Epithelial cell of proximal tubule (primary cell): ENCODE measurements at places on chromosomes 12 and 14.
A peak's percentile ranks its signal among the peaks of the same experiment; 100 is the strongest.

DNA sequence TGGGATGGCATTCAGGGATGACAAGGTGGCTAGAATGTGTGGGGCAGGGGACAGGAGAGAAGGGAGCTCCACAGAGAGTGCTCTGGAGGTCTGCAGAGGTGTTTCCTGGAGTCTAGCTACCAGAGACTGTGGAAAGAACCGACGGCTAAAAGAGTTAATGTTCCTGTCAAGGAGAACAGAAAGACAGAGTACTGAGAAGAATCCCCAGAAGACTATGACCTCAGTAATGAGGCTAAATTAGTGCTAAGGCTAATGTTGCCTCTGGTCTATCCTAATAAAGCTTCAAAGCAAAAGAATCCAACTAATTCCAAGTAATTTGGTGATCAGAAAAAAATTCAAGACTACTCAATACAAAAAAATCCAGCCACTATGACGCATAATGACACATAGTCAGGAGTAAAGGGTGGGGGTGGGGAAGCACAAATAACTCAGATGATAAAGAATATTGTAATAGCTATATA is 44.7 kb downstream of the FERMT2 start:
- DNase-seq: peak; percentile 77

- DNase-seq: no peak
Measured at GRCh38 chr14:34128665-34129064, 177.8 kb upstream of the EGLN3 start.

- DNase-seq: no peak
Measured at GRCh38 chr12:118187751-118188435, 52.0 kb downstream of the PEBP1 start.

GRCh38 chr14:103623883-103624482 is 5.0 kb upstream of the KLC1 start:
- DNase-seq: no peak

DNA sequence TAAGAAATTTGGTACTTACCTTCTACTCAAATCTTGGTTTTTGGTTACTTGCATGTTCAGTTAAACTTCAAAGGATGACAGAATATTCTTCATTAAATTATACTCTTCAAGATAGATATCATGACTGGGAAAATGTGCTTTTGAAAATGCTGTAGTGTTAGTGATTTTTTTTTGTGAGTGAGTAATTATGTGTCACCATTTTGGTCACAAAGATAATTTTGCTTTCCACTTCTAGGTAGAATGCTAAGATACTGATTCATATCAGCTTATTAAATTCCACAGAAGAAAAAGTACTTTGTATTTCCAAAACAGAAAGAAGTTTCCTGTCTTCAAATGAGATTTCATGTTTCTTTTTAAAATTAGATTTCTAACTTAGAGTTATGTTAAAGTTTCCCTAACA is 61.2 kb downstream of the ATXN7L3B start:
- DNase-seq: no peak

- DNase-seq: no peak
Measured at GRCh38 chr14:62006116-62006731, 244.0 kb downstream of the SNAPC1 start.

GRCh38 chr14:57833323-57833722 is 32.6 kb downstream of the SLC35F4 start:
- DNase-seq: peak; percentile 95

GRCh38 chr12:53474077-53474476 is 22.2 kb downstream of the PCBP2 start:
- DNase-seq: no peak

DNA sequence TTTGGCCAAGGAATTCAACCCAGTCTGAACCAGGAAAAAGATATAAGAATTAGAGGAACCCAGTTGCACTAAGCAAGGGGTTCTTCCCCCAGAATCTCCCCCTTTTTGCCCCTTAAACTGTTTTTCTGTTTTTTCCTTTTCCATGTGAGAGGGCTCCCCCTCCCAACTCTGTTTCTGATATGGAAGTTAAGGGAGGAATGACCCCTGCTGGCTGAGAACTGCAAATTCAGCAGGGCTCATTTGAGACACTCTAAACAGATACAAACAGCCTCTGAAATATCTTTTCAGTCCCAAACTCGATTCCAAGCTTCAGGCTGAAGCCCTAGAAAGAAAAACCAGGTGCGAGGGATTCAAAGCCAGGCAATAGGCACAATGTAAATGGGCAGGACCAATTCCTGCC is 132.7 kb downstream of the SLC41A2 start:
- DNase-seq: no peak
